Right hindlimb (tissue), 1 donor: ENCODE measurements at places on chromosomes 3 and 15.
A peak's percentile ranks its signal among the peaks of the same experiment; 100 is the strongest.

- DNase-seq = no peak
Observed at GRCh38 chr15:63892794-63893441, 59.2 kb upstream of the HERC1 start.

DNA sequence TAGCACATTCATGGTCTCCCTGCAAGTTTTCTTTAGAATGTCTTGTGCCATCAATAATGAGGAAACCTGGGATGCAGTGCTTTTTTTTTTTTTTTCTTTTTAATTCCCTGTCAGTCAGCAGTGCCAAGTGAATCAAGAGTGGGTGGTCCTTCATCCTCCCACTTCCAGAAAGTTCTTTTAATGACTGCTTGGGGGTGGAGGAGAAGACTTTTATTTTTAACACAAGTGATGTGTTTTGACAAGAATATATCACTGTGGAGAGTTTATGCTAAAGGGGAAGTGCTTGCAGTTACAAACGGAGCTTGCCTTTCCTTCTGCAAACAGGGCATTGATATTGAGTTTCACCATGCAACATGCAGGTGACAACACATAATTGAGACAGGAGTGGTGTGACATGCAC lies 69.7 kb downstream of the CACNA2D3 start:
- DNase-seq = no peak

DNA sequence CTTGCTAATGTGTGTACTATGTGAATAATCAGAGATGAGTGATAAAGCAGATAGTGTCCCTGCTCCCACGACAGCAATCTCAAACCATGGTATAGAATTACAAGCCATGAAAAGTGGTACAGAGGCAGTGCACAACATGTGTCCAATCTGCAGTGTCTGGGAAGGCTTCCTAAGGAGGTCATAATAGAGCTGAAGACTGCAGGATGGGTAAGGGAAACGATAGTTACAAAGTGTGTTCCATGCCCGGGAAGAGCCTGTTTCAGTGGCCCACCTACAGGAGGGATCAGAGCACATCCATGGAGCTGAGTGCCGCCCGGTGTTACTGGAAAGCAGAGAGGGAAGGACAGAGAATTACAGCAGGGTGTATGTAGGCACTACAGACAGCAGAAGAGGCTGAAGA lies 48.9 kb downstream of the PAK2 start:
- DNase-seq = no peak

DNA sequence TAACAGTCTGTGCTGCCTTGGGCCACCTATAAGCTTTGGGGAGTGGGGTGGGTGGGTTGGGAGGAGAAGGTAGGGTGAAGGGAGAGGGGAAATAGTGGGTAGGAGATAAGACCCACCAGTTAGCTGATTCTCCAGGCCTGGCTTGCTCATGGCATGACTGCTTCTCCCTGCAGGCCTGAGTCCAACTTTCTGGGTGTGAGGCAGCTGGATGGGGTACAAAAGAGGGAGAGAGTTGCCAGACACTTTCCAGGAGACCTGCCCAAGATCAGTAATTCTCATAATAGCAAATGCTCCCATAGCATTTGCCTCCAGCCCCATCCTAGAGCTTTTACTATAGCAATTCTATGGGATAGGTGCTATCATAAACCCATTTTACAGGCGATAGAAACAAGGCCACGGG lies 7.7 kb downstream of the CGNL1 start:
- peak; percentile 40 for DNase-seq

- DNase-seq = peak; percentile 76
Observed at GRCh38 chr3:10164546-10165393, at the start of gene IRAK2. Gene IRAK2 (plus strand): TSS chr3:10164919. CDS start chr3:10164955, 36 bp downstream.
